Natural killer cell (primary cell): ENCODE measurements at places on chromosomes 5 and 9.
A peak's percentile ranks its signal among the peaks of the same experiment; 100 is the strongest.

GRCh38 chr5:180644129-180644824 lies 5.1 kb downstream of the FLT4 start:
- DNase-seq: no peak

GRCh38 chr5:168417731-168418429 lies 68.4 kb upstream of the RARS1 start:
- DNase-seq: no peak

GRCh38 chr9:11158063-11158462 lies 545.3 kb upstream of the PTPRD start:
- no peak for DNase-seq

GRCh38 chr5:61623401-61624069 lies 291.5 kb downstream of the ZSWIM6 start:
- no peak for DNase-seq

DNA sequence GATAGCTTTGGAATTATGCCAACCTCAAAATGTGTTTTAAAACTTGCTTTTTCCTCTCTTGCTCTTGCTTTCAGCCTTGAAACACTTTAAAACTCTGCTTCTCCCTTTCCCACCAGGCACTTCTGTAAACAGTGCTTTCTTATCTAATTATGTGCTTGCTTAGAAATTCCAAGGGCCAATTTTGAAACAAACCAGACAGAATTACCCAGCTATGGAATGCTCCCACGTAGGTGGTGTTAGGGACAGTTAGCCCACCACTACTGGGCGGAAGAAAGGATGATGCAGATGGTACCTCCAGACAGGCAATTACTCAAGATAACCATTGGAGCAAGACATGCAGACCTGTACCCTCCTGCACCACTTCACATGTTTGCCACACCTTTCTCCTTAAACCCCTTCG lies 523.0 kb upstream of the PTPRD start:
- DNase-seq: no peak

DNA sequence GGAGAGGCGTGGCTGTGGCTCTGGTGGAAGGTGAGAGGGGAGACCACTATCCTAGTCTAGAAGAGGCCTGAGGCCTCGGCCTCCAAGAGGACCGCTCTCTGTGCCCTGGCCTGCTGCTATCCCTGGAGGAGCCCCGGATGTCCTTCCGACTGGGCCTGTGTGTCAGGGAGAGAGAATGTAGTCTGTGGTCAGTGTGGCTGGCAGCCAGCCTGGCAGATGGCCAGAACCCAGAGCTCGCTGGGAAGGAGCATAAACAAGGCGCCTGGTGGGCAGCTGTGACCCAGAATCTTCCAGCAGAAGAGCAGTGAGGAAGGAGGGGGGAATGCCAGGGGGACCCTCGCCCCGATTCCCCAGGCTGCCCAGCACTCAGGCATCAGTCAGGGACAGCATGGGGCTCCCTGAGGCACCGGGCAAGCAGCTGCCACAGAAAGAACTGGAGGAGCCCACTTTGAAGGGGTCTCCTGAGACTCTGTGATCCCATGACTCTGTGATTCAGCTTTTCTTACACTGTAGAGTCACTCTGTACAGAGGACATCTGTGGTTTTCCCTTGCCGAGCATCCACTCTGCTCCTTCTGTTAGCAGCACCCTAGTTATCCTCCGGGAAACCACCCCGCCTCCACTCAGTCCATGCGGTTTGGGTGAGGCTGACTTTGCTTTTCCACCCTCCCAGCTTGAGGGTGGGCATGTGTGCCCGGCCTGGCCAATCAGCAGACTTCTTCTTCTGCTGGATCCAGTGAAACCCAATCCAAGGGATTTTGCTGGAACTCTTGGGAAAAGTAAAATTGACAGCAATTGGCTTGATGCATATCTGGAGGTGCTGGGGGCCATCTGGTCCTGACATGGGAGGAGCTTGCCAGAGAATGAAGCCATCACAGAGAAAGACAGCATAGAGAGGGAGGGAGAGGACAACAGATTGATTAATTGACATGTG lies 46.2 kb upstream of the PWWP2A start:
- DNase-seq: no peak

DNA sequence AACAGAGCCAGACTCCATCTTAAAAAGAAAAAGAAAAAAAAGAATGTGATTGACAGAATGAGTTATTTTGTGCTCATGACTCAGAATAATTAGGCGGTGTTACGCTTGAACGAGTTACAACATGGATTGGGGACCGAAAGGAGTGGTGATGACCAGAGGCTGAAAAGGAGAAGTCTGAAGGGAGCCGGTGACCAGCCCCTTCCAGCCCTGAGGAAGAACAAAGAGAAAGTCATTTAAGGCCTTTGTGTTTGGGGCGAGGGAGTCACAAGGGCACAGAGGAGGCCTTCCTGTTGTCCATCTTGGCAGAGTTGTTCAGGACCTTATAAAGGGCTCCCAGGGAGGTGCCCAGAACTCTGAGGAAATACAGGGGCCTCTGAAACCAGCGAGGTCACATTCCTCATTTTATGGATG lies 131.6 kb downstream of the GOLPH3 start:
- DNase-seq: no peak

DNA sequence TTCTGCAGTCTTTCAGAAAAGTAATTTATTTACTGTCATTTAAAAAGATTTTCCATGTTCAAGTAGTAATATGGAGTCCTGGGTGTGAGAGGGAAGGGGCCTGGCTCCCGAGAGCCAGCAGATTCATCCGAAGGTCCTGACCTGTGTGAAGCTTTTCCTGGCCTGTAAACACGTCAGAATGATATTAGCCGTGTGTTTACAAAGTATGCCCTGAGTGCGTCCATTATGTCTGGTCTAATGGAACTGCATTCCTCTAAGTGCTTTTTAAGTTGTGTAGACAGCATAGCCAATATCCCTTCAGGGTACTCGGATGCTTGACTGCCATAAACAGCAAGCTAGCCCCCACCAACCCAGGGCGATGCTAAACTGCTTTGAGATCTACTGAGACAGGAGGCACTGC lies 495.2 kb downstream of the AGTPBP1 start:
- DNase-seq: no peak

DNA sequence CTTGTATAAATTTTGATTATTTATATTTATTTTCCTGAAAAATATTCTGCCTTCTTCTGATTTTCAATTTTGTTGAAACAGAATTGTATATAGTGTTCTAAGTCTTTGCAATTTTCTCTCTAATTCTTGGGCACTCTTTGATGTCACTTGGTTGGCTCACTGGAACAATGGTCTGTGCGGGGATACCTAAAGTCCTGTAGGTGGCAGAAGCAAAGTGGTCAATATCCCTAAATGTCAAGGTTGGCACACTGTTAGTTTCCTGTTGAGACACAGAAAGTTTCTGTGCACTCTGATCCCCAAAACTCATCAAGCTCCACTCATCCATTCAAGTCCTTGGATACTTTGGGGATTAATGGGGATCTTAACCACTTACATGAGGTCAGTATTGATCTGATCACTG lies 480.8 kb upstream of the CCNG1 start:
- DNase-seq: no peak

- DNase-seq: no peak
Observed at GRCh38 chr5:59483971-59484472, 409.5 kb downstream of the PDE4D start.

- DNase-seq: no peak
Observed at GRCh38 chr5:103847060-103847459, 284.5 kb upstream of the NUDT12 start.

- no peak for DNase-seq
Observed at GRCh38 chr5:160523502-160524163, 102.0 kb downstream of the PTTG1 start.

GRCh38 chr9:28234133-28234893 lies 661.0 kb upstream of the C9orf72 start:
- no peak for DNase-seq

DNA sequence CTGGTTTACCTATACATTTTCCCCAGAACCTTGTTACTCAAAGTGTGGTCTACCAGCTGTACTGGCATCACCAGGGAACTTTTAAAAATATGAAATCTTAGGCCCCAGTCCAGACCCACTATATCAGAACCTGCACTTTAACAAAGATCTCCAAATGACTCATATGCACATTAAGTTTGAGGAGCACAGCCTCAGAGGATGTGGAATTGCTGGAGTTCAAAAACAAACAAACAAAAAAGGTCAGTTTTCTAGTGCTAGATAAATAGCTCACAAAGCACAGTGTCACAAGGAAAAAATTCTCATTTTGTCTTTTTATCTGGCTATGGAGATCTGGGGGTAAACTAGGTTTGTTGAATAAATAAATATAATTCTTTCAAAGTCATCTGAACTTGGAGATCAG lies 68.9 kb upstream of the ANKRD55 start:
- no peak for DNase-seq

DNA sequence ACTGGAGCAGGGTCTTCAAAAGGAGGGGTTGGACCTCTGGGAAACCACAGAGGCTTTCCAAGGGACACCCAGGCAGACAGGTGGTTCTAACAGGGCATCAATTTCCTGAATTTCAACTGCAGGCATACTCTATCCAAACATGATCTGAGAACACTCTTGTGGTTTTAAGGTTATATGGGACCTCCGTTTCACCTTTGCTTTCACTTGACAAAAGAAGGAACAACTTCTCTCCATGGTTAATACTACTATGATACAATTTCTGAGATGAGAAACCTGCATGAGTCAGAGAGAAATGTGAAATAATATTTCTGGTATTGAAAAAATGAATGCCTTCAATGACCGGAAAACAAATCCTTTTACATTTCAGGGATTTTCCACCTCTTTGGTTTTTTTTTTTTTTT lies 28.0 kb upstream of the ERAP1 start:
- no peak for DNase-seq

GRCh38 chr5:60386436-60387050 lies 313.4 kb downstream of the DEPDC1B start:
- DNase-seq: no peak

DNA sequence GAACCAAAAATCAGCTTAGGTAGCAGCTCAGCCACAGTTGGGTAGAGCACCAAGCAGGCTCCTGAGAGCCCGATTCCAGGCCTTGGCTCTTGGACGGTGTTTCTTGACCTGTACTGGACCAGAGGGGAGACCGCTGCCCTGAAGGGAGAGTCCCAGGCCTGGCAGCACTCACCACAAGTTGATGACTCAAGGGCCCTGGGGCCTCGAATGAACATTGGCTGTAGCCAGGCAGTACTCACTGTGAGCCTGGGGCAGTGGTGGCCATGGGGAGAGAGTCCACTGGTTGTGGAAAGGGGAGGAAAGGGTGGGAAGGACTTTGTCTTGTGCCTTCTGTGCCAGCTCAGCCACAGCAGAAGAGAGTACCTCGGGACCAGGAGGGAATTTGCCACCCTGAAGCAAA lies 166.1 kb downstream of the EDIL3 start:
- DNase-seq: no peak

- DNase-seq: peak; percentile 16
Observed at GRCh38 chr9:110257097-110257841, 962 bp upstream of the TXN start.

GRCh38 chr5:75616971-75617621 lies 5.8 kb downstream of the ANKDD1B start:
- DNase-seq: no peak

DNA sequence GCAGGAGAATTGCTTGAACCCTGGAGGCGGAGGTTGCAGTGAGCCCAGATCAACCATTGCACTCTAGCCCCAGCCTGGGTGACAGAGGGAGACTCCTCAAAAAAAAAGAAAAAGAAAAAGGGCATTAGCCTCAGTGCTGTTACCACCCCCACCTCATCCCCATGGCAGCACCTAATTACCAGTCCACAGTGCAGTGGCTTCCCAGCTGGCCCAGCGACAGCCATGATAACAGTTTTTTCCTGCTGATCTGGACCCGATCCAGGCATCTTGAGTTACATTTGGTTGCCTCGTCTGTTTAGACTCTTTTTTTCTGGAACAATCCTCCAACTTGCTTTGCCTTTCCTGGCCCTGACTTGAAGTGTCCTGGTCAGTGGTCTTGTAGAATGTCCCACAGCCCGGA lies 24.4 kb downstream of the NCS1 start:
- DNase-seq: no peak

DNA sequence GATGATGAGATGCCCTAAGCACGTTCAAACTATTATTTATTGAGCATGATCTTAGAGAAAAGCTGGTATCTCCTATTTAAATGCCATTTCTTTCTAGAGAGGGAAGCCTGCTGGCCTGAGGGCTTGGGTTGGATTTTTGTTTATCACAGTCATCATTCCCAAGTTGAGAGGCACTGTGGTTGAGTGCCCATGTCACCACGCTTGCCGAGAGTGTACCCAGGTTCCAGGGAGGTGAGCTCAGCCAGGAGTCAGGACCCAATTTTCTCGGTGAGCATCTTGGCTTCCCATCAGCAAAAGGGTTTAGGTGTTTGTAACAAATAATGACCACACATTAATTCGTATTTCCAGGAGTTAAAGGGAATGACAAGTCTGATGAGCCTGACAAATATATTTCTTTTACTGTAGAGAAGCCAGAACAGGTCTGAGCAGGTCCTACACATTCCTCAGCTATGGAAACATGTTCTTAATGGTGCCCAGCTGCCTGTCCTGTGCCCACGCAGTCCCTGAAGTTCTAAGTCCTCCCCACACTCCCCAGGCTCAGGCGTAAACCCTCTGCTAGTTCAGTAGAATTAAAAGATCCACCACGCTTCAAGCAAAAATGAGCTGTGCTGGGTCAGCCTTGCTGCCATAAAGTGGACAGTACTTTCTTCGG lies 258.9 kb upstream of the IRX2 start:
- no peak for DNase-seq

DNA sequence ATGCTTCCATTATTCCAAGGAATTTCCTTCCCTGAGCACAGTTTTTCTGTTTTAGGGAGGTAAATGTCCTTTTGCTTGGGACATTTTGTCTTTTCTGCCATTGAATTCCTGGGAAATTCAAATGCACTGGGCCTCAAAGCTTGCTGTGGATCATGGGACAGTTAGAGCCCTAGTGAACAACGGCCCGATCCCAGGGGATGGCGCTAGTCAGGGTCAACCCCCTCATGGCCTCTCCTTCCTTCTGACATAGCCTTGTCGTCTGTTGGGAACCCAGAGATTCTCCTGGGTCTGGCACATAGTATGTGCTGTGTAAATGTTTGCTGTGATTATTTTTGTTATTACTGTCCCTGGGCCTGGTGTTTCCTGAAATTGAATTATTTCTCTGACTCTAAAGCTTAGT lies 30.7 kb upstream of the COL15A1 start:
- no peak for DNase-seq

GRCh38 chr9:113582698-113583200 lies 119.2 kb downstream of the RGS3 start:
- DNase-seq: no peak

DNA sequence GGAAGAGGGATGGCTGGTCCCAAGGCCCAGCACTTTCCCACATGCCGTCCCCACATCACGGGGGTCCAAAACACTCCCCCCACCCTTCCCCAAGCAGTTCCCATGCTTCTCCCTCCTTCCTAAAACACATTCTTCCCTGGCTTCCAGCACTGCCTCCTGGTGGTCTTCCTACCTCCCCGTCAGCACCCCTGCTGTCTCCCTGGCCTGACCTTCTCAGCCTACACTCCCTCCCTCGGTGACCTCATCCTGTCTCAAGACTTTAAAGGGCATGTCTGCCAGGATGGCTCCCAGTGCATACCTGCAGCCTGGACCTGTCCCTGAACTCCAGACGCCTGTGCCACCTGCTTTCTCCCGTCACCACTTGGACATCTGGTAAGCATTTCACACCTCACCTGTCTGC lies 4.3 kb upstream of the NCS1 start:
- no peak for DNase-seq

- no peak for DNase-seq
Observed at GRCh38 chr9:72334658-72335337, 30.2 kb downstream of the ZFAND5 start.
